Endothelial cell of umbilical vein (primary cell): ENCODE measurements at places on chromosomes 7 and 10. TPM values are rescaled to one million over a fixed set of nuclear protein-coding genes. Genes with fewer than 3 reads are reported as not detected.
A peak's percentile ranks its signal among the peaks of the same experiment; 100 is the strongest.

DNA sequence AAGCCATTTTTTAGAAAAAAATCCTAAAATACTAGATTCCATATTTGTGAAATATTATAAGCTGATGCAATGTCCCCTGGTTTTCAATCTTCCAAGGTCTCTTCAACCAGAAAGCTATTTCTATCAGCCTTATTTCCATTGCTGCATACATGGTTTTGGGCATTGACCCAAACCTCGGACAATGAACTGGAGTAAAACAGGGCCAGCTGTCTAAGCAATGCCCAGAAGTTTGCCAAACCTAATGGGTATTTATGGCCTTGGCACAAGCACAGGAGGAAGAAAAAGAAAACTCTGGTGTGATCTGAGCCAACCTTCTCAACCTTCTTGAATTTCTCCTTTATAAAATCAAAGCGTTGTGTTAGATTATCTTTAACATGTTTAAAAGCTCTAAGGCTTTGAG, 402.3 kb downstream of the DNAJB9 start:
- no peak for DNase-seq

DNA sequence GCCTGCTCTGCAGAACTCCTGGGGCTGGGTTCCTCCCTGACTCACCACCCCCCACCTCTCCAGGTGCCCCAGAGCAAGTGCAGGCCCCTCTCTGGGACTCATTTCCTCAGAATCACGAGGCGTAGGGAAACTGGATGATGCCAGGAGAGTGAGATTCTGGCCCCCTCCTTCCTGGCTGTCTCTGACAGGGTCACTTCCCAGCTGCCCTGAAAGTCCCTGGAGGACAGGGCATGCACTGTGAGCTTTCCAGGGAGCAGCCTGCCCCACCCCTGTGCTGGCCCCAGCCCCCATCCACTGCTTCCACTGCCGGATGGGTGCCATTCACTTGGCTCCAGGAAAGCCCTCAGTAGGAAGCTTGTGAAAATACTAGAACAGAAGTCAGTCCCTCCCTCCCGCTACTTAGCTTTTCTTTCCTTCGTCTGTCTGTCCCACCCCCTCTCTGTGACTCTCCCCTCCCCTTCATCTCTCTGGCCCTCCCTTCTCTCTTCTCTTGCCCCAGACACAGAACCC, 10.4 kb downstream of the TACR2 start:
- DNase-seq: no peak

DNA sequence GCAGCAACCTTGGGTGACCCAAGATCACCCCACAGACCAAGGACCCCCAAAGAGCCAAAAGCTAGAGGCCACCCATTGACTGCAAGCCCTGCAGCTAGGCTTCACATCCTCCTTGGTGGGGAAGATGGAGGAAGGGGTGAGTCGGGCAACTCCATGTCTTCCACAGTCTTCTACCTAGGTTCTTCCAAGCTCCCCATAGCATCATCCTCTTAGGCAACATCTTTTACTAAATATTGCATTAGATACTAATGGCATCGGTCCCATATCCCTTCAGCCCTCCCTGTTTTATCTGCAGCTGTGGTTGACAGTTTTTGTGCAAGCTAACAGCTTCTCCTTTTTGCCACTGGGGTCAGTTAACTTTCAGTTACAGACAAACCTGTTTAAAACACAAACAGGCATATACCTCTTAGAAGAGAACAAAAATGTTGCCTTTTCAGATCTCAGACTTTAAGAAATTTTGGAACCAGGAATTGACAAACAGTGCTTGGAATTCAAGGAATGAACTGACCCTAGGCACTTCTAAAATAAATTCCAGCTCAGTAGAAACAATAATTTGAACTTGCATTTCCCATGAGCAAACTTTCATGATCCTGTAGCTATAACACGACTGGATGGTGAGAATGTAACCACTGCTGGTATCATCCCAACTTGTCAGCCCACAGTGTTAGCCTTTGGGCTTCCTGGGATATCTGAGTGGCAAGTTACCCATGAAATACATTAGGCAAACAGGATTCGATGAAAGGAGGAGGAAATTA, 33.9 kb upstream of the MSMB start:
- DNase-seq: no peak

- DNase-seq: no peak
Measured at GRCh38 chr10:109919220-109919619, 4.1 kb downstream of the XPNPEP1 start.

- no peak for DNase-seq
Measured at GRCh38 chr7:26372249-26372648, 80.6 kb downstream of the SNX10 start.

DNA sequence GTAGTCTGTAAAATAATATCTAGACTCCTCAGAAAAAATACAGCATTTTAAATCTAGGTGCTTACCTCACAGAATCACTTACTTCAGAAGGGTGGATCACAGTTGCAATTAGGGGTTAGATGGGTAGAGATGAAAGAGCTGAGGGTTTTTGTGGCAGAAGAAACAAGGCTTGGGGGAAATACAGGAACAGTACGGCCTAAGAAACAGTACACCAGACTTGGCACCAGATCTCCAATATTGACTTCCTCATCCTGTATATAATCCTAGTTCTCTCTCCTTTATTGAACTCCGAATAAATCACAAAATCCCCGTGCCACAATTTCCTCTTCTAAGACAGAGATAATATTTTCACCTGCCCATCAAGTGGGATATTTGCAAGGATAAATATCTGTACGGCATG, 14.3 kb downstream of the CEP41 start:
- DNase-seq: peak; percentile 13

GRCh38 chr10:123809632-123810031, 82.0 kb downstream of the CPXM2 start:
- no peak for DNase-seq

The AS3MT gene
- total RNA-seq: 0.95 TPM in 1 of 2 replicates, not detected in the other

The EFCAB10 gene
- not detected in 2 replicates for total RNA-seq

- DNase-seq: no peak
Measured at GRCh38 chr7:36802459-36803135, 78.3 kb upstream of the AOAH start.

The CYP3A5 gene
- total RNA-seq: not detected in 2 replicates

GRCh38 chr7:139457153-139457946, 26.1 kb downstream of the KLRG2 start:
- no peak for DNase-seq
